ENCODE measurements at places on chromosomes 5 and 9.

GRCh38 chr5:155040984-155041653 lies 27.6 kb downstream of the KIF4B start:
- no peak for DNase-seq

- DNase-seq: no peak
Measured at GRCh38 chr5:4254736-4255135, 659.1 kb downstream of the IRX1 start.

GRCh38 chr5:75551471-75551870 lies 39.8 kb downstream of the POLK start:
- no peak for DNase-seq

DNA sequence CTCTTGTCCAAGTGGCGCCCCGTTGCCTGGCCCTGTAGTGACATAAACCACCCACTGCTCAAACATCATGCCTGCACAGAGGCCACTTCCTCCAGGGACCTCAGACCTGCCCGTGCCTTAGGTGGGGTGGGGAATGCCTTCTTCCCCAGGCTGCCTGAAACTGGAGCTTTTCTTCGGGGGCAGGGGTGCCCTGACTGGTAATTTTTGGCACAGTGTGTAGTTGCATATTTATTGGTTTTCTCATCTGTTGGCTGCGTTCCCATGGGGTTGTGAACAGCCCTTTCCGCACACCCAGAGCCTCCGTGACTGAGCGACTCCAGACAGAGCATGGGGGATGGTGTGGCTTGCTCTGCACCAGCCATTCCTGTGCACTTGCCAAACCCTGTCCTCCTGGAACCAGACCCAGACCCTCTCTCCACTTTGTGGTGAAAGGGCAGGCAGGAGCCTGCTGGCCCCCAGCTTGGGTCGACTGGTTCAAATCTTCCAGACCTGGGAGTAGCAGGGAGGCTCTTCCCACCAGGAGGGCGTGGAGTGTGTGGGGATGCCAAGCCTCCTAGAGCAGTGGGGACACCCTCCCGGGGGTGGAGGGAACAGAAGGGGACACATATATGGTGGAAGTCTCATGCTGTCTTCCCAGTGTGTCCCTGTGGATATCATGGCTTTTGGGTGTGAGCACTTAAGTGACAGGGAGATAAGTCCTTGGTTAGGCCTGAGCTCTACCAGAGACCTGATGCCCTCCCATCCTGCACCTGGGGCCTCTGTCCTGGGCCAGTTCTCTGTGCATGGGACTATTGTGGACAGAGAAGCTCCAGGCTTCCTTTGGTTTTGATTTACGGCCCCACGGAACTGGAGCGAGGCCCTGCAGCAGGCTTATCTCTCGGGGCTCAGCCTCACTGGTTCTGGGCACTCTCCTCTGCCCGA lies 39.6 kb downstream of the WNK2 start:
- no peak for DNase-seq

GRCh38 chr5:153537207-153537606 lies 46.7 kb downstream of the GRIA1 start:
- DNase-seq: no peak

GRCh38 chr5:71895546-71895945 lies 176.5 kb downstream of the CARTPT start:
- DNase-seq: no peak

DNA sequence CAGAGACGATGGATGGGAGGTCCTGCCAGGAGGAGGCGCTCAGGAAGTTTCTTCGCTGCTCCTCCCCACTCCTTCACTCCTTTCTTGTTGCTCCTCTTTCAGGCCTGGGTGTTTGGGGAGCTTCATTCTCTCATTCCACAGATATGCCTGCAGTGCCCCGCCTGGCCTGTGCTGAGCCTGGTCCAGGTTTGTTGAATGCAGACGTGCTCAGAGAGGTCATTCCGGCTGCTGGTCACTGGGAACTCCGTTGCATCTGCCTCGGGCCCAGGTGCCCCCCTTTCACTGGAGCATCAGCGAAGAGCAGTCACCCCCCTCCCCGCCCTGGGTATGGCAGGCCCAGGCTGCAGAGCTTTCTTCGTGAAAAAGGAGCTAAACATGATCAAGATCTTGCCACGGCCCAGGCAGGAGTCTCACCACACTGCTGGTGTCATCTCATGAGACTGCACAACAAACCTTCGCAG lies 15.5 kb downstream of the SURF6 start:
- no peak for DNase-seq

DNA sequence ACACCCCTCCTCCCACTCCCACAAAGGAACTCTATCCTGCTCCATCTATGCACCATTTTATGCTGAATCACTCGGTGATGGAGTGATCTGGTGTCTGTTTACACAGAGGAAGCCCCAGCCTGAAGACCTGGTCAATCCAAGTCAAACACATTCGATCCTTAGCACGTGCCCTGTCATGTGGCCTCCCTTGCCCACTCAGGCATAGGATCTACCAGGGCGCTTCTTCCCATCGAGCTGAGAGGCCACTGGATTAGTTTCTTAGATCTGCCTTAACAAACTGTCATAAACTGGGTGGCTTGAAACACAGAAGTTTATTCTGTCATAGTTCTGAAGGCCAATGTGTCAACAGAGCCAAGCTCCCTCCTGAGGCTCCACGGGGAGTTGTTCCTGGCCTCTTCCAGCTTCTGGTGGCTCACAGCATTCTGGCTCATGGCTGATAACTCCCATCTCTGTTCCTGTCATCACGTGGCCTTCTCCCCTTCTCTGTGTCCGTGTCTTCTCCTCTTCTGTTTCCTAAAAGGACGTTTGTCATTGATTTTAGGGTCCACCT lies 34.2 kb downstream of the FOXI1 start:
- DNase-seq: no peak

DNA sequence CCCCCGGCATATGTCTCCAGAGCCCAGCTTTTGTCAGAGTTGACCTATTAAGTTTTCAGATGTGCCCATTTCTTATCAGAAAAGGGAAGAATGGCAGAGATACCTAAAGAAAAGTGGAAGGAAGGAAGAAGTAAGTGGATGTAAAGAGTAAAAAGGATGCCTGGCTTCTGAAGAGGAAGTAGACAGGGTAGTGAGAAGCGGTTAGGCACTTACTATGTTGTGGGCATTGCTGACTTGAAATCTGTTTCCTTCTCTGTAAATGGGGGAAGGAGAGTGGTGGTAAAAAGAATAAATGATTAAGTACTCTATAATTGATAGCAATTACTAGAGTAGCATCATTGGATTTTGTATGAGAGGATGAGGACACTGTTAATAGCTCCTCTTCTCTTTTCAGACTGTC lies 9.9 kb downstream of the ANP32B start:
- no peak for DNase-seq

DNA sequence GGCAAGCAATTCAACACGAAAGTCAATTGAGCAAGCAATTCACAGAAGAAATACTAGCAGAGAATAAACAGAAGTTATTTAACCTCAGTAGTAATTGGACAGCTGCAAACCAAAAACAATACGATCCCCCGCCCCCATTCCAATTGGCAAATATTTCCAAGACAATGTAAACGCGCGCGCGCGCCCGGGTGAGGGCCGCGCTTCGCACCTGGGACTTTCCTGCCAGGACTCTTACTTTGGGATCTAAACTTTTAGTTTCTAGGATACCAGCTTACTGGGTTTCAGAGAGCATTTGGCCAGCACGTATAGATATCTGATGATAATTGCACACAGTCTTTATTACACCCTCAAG lies 8.6 kb downstream of the RUFY1 start:
- DNase-seq: no peak

GRCh38 chr5:150061538-150061995 lies 24.8 kb downstream of the CSF1R start:
- no peak for DNase-seq

DNA sequence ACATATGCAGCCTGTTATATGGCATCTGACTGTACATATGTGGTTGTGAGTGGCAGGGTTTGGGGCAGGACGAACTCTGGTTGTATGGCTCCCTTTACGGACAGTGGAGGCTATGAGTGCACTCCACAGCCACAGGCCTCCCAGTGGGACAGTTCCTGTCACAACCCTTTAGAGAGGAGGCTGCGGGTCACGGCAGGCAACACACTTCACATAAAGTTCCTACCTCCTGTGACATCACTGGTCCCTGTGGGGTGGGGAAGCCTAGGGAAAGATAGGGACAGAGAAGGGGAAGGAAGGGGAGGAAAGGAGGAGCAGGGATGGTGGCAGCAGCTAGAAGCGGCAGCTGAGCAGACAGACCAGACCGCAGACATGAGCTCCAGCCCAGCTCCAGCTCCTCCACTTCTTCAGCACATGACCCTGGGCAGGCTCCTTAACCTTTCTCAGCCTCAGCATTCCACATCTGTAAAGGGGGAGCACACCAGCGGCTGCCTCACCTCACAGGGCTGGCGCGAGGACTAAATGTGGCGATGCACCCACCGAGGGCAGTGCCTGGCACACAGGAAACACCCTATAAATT lies 27.4 kb upstream of the CORO2A start:
- DNase-seq: no peak

DNA sequence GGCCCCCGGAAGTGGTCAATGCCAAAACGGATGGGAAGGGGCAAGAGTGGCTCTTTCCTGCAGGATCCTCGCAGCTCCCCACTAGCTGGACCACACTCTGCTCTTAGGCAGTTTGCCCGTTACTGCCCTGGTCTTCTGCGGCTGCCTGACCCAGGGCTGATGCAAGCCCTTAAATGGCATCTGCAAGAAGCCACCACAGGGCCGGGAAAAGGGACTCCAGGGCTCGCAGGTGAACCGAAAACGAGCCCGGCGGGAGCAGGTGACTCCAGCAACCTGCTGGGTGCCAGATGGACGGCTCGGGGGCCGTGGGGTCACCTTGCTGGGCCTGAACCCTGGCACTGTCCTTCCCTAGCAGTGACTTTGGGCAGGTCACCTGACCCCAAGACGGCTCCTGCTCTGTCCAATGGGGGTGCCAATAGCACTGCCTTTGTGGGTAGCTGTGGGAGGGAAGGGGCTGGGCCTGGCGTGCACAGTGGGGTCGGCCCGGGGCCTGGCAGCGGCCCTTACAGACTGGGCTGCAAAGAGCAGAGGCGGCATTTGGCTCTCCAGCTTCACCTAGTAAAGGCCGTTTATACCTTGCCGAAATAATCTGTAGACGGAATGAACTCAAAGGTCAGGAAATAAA lies 1.3 kb downstream of the TMEM250 start:
- no peak for DNase-seq

GRCh38 chr9:89716559-89716958 lies 111.7 kb downstream of the GADD45G start:
- DNase-seq: no peak

- no peak for DNase-seq
Measured at GRCh38 chr5:115274584-115274983, 11.9 kb upstream of the PGGT1B start.

- no peak for DNase-seq
Measured at GRCh38 chr5:163306421-163306820, 131.0 kb upstream of the CCNG1 start.

DNA sequence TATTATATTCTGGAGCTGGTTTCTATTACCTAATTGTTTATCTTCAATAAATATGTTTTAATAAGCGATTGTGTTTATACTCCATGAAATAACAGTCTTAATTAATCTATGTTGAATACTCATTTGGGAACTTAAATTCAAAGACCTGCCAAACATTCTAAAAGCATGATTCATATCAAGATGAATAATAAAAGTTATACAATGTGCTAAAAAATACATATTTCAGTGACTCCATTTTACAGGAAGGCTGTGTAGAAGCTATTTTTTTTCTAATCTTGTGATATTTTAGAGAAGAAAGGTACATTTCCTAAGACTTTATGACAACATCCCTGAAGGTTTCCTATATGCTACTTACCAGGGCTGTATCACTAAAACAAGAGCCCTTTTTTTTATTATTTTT lies 417.9 kb downstream of the NFIB start:
- DNase-seq: no peak

DNA sequence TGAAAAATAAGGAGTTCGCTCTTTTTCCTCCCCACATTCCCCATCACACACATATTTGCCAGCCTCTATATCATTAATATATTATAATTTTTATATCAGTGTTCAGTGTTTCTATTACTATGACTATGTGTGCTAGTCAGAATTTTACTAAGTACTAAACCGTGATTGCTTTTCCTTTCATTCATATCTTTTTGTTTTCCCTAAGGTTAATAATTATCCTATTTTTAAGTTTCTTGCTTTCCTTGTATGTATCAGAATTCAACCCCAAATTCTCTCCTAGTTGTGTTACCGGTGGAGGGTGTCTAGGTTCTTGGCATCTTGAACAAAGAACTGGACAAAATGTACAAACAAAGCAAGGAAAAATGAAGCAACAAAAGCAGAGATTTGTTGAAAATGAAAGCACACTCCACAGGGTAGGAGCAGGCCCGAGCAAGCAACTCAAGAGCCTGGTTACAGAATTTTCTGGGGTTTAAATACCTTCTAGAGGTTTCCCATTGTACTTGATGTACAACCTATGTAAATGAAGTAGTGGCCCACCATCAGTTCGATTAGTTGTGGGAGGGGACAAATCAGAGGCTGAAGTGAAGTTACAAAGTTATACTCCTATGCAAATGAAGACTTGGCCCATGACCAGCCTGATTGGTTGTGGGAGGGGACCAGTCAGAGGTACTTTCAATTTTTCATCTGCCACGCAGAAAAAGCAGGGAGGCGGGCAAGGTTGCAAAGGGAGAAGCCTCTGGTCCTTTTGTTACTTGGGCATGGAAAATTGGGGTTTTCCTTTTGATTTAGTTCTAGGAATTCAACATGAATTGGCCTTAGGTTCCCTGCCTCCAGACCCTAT lies 43.8 kb downstream of the KIAA1191 start:
- DNase-seq: no peak

DNA sequence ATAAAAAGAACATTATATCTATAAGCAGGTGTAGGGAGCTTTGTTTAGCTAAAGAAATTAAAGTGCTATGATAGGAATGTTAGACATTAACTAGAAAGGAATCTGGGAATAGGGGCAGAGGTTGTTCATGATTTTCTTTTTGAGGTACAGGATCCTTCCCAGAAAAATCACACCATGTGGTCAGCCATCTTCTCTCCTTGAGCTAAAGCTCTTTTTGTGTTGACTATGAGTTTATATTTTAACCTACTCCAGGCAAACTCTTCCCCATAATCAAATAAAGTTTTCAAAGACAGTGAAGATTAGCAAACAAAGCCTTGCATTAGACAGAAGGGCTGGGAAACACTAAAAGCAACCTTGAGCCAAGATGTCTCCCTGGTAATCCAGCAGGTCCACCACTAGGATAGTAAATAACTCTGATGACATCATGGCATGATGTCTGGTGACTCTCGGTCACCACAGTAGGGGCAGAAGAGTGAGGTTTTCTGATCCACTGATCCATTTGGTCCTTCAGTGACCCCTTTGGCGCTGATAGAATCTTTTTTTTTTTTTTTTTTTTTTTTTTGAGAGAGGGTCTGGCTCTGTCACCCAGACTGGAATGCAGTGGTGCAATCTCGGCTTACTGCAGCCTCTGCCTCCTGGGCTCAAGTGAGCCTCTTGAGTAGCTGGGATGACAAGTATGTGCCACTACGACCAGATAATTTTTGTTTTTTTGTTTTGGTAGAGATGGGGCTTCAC lies 30.6 kb upstream of the IL6ST start:
- DNase-seq: no peak

DNA sequence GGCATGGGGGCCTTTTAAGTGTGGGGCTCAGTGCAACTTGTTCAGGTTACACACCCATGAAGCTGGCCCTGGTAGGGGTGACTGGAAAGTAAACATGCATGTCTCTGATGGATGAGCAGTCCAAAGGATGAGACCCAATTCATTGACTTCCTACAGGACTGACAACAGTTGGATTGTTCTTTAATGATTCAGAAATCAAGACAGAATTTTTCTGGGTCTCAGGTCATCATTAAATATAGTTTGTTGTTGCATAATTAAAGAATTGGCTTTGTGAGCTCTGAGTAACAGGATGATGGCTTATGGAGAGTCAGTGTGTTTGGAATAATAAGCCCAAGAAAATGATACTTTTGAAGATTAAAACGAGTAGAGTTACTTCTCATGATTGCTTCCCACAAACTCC lies 604.2 kb upstream of the CLINT1 start:
- no peak for DNase-seq

GRCh38 chr9:128102861-128103588 lies 24.5 kb downstream of the PTGES2 start:
- peak; percentile 40 for DNase-seq

All from retina (tissue), 1 donor.